Right forelimb (tissue), 1 donor: ENCODE measurements at places on chromosomes 1 and 21.

DNA sequence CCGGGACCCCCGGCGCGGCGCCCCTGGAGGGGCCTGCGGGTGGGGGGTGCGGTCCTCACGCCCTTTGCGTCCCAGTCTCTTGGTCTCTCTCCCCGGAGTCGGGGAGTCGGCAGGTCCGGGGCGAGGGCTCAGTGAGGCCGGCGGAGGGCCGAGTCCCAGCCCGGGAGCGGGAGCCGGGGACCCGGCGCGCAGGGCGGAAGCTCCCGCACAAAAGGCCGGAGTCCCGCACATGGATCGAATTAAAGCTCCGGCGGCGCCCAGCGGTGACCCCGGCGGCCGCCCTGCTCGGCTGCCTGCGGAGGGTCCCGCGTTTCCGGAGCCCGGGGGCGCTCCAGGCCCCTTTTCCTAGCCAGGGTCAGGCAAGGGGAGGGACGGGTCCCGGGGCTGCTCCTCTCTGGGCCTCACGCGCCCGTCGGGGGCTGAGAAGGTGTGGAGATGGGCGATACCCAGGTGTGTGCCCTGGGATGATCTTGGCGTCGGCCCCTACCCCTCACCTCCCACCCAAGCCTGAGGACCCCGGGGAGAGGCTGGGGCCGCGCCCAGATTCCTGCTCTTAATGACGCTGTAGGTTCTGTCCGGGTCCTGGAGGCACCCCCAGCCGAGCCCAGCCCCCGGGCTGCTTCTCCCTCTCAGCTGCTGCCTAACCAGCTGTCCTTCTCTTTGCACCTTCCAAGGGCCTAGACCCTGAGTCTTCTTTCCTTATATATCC is 512 bp downstream of the FBLIM1 start:
- DNase-seq, result no peak

DNA sequence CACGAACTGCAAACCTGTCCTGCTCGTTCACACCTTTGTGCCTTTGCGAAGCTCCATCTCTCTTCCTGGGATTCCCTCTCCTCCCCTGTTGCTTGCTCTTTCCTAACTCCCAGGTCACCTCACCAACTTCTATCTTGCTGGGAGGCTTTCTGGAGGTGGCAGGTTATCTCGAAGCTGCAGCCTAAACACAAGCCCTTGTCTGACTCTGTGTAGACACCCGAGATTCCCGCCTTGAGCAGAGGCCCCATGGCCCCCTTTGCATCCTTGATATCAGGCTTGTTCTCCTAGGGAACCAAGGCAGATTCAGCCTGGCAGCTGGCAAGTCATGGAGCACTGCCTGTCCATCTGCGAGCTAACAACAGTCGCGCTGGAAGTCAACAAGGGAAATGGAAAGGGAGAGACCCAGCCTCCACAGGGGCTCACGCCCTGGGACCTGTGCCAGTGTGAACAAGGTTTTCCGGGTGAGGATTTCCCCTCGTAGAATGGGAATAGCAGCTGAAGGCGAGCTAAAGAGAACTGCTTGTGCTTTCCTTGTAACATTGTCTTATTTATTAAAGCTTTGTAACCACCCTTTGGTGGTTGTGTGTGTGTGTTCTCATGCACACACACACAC is 109.5 kb upstream of the JUN start:
- no peak for DNase-seq

DNA sequence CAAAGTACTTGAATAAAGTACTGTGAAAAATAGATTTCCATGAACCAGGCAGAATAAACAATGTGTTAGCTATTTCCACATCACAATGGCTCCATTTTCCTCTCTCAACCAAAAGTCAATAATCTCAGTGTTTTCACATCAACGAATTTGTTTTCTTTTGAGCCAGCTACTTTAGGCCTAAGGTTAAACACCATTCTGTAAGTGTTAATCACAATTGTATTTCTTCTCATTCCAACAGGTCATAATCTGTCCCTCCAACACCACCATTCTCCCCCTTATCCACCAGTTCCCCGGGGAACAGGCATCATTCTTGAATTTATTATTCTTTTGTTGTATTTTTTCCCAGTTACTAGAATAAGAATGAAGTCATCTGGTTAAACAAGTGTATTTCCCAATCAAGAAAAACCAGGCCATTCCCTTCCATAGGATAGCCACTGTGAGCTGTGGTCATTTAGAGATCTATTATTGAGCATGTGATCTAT is 66.2 kb upstream of the PALMD start:
- no peak for DNase-seq

DNA sequence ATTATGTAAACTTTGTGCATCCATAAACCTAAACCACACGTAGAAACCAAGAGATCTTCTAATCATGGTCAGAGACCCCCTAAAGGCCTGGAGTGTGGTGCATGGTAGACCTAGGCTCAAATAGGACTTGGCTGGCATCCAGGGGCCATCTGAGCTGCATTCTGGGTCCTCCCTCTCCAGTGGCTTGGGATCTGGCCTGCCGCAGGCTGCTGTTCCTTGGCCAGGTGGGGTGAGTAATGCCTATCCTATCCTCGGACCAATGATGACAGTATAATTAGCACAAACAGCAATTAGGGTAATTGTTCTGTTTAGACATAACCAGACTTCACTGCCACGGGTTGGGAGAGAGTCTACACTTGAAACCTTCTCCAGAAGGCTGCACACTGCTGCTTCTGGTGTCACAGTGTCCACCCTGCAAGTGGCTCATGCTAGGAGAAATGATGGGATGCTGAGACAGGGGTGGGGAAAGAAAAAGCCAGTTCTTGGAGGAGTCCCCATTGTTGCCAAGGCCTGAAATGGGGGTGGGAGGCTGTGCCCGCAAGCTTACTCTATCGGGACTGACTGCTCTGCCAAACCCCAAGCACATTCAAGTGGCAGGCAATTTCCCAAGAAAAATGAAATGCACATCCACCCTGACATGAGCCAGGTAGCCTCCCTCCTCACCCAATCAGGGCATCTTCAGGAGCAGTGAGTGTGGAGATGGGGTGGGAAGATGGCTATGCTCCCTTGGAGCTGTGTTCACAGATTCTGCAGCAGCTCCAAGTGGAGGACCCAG is 12.5 kb upstream of the PKP1 start:
- peak; percentile 27 for DNase-seq

- no peak for DNase-seq
These were observed 1.2 kb downstream of the NHLH2 start for GRCh38 chr1:115839679-115840237.

GRCh38 chr1:93081716-93082115 is 2.6 kb downstream of the MTF2 start:
- DNase-seq, result no peak

DNA sequence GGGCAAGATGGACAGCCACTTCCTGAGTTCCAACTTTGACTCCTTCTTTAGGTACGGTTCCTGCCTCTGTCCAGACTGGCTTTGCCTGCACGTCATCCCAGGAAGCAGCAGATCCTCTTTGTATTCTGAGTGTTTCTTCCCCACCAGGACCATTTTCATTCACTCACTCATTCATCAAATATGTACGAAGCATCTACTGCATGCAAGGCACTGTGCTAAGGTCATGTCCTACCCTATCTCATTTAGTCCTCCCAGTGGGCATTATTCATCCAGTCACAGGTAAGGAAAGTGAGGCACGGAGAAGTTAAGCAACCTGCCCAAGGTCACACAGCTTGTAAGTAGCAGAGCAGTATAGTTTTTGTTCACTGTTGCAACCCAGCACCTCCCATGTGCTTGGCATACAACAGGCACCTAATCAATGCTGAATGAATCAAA is 13.9 kb downstream of the CRYBG2 start:
- no peak for DNase-seq

GRCh38 chr1:66271216-66271903 is 262.6 kb upstream of the SGIP1 start:
- peak; percentile 85 for DNase-seq

GRCh38 chr1:202725526-202725925 is 15.3 kb upstream of the SYT2 start:
- no peak for DNase-seq

- no peak for DNase-seq
These were observed 45.4 kb downstream of the YARS1 start for GRCh38 chr1:32771561-32772280.

DNA sequence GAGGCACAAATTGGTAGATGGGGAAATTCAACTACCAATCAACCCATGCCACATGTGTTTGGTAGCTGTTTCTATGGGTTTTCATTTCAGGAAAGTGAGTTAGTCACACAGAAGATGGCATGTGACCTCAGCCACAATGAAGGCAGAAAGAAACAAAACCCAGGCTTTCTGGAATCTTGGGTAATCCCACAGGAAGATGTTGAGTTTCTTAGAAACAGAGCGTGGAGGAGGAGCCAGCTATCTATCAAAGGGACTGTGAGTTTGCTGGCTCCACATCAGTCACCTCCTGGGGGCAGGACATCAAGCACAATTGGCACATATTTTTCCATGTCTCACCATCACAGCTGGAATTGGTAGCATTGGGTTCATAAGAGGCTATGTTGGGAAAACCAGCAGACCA is 188.9 kb upstream of the PLXNA2 start:
- no peak for DNase-seq
